GM23338 (cell line): ENCODE measurements at places on chromosomes 6 and 20. TPM values are rescaled to one million over a fixed set of nuclear protein-coding genes. Genes with fewer than 3 reads are reported as not detected.
A peak's percentile ranks its signal among the peaks of the same experiment; 100 is the strongest.

GRCh38 chr20:63750807-63751470 lies 11.4 kb downstream of the SLC2A4RG start:
- peak overlapping the region; percentile 59 for H3K27ac ChIP-seq
- H3K36me3 ChIP-seq, result no peaks in the 10 kb centered on the region
- H3K4me1 ChIP-seq, result peaks cover 4% of the 10 kb centered on the region; the same call in 1 of the 2 replicates
- no peak overlapping the region for H3K4me3 ChIP-seq

GRCh38 chr6:129733290-129733689 lies 23.3 kb upstream of the ARHGAP18 start:
- no peaks in the 10 kb centered on the region for H3K36me3 ChIP-seq
- no peak overlapping the region for H3K4me3 ChIP-seq
- no peaks in the 10 kb centered on the region for H3K27me3 ChIP-seq

- no peak for DNase-seq
- no peak overlapping the region for H3K4me3 ChIP-seq
- H3K4me1 ChIP-seq, result no peaks in the 10 kb centered on the region
- H3K36me3 ChIP-seq, result no peaks in the 10 kb centered on the region
- peaks cover 6% of the 10 kb centered on the region for H3K27me3 ChIP-seq
Observed at GRCh38 chr6:124956018-124956417, 6.2 kb upstream of the RNF217 start.

DNA sequence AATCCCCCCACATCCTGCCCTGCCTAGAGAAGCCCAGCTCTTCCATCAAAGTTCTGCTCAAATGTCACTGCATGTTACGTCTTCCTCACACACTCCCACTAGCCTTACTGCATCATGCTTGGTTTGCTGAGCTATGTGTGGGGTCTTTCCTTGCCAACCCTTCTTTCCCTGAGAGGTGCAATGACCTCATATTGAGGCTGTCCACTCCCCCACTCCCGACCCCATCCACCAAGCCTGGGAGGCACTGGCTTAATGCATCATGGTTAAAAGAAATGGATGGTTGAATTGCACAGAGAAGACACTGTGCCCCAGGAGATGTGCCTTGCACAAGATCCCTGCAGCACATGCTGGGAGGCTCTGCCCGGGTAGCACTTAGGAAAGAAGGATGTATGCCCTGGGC lies 7.7 kb upstream of the IRF4 start:
- H3K27me3 ChIP-seq, result peaks cover 5% of the 10 kb centered on the region; the same call in 1 of the 2 replicates
- no peak for DNase-seq
- no peak overlapping the region for H3K4me3 ChIP-seq
- H3K4me1 ChIP-seq, result no peaks in the 10 kb centered on the region

DNA sequence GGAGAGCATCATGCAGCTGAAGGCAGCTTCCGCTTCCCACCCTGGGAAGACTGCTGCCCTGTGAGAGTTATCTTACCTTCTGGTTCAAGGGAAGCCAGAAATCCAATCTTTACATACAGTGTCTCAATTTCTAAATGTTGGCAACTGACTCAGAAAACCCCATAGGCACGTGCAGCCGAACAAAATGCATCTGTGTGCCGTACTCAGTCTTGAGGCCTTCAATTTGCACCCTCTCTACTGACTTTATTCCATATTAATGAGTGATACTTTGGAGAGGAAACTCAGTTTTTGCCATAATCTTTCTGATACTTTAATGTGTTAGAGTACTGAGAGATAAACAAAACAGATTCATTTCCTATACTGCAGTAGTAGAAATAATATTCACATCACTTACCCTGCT lies 172.5 kb upstream of the C6orf118 start:
- H3K4me1 ChIP-seq, result peaks cover 13% of the 10 kb centered on the region
- no peaks in the 10 kb centered on the region for H3K36me3 ChIP-seq
- H3K27ac ChIP-seq, result no peak overlapping the region
- H3K27me3 ChIP-seq, result no peaks in the 10 kb centered on the region
- no peak overlapping the region for H3K4me3 ChIP-seq
- no peak for DNase-seq

GRCh38 chr6:65984089-65984488 lies 277.1 kb upstream of the EYS start:
- H3K27ac ChIP-seq, result no peak overlapping the region
- no peaks in the 10 kb centered on the region for H3K27me3 ChIP-seq
- no peak overlapping the region for H3K4me3 ChIP-seq
- DNase-seq, result no peak
- no peaks in the 10 kb centered on the region for H3K4me1 ChIP-seq

GRCh38 chr20:57055345-57055744 lies 211.1 kb downstream of the BMP7 start:
- H3K4me1 ChIP-seq, result no peaks in the 10 kb centered on the region
- H3K27ac ChIP-seq, result no peak overlapping the region
- H3K36me3 ChIP-seq, result no peaks in the 10 kb centered on the region
- no peak overlapping the region for H3K4me3 ChIP-seq

CCNC gene
- 143 and 175 TPM in 2 replicates for total RNA-seq

DNA sequence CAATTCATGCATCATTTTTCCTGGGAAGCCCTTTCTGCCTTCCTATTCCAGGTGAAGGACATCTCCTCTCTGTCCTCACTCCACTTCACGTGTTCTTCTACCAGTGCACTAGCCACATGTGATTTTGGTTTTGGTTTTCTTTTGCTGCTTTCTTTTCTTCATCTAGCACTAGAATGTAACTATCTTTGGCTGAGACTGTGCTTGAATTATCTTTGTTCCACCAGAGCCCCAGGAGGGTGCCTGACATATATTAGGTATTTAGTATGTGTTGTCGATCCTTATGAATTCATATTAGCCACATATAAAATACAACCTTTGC lies 79.9 kb downstream of the VGLL2 start:
- H3K36me3 ChIP-seq, result no peaks in the 10 kb centered on the region
- no peak overlapping the region for H3K4me3 ChIP-seq
- H3K27me3 ChIP-seq, result no peaks in the 10 kb centered on the region
- no peaks in the 10 kb centered on the region for H3K4me1 ChIP-seq
- no peak overlapping the region for H3K27ac ChIP-seq
- no peak for DNase-seq

PLN gene
- not detected in 2 replicates for total RNA-seq

DNA sequence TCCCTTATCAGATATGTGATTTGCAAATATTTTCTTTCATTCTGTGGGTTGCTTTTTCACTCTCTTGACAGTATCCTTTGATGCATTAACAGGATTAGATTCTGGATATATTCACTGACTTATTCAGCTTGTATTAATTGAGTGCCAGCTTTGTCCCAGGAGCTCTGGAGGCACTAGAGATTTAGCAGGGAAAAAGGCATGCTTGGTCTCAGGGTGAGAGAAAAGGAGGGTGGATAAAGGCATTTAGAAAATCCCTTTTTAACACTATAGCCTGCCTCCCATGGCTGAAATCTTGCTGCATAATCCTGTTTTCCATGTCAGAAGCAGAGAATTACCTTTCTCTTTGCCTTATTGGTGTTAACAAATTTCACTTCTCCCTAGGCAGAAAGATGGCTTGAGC lies 28.5 kb upstream of the SIRT5 start:
- no peak for DNase-seq
- H3K27ac ChIP-seq, result no peak overlapping the region
- no peak overlapping the region for H3K4me3 ChIP-seq
- no peaks in the 10 kb centered on the region for H3K27me3 ChIP-seq

GRCh38 chr20:46552460-46553420 lies 2.3 kb upstream of the OCSTAMP start:
- DNase-seq, result no peak
- no peaks in the 10 kb centered on the region for H3K36me3 ChIP-seq
- peaks cover 58% of the 10 kb centered on the region for H3K4me1 ChIP-seq
- H3K27me3 ChIP-seq, result no peaks in the 10 kb centered on the region

EBF4 gene
- total RNA-seq, result 0.50 and 0.66 TPM in 2 replicates

PLAGL2 gene
- 28.2 and 32.0 TPM in 2 replicates for total RNA-seq

DNA sequence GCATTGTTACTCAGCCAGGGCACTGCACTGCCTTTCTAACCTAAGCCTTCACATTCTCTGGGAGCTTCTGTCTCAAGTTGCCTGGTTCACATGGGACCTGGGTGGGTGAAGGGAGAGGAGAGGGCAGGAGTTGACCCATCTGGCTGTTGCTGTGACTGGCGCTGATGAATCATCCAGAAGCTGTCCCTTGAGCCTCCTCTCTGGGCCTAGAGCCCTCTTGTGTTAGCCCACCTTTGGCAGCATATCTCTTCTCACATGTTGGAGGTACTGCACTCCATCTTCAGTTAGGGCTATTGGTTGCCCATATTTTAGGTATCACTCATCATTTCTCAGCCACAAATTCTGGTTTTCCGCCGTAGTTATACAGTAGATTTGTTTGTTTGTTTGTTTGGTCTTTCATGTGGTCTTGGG lies 19.8 kb downstream of the XRN2 start:
- H3K27ac ChIP-seq, result no peak overlapping the region
- peaks cover 50% of the 10 kb centered on the region for H3K4me1 ChIP-seq
- H3K36me3 ChIP-seq, result no peaks in the 10 kb centered on the region
- DNase-seq, result no peak
- H3K27me3 ChIP-seq, result no peaks in the 10 kb centered on the region
- H3K4me3 ChIP-seq, result no peak overlapping the region

ROS1 gene
- total RNA-seq, result not detected in 2 replicates

DNA sequence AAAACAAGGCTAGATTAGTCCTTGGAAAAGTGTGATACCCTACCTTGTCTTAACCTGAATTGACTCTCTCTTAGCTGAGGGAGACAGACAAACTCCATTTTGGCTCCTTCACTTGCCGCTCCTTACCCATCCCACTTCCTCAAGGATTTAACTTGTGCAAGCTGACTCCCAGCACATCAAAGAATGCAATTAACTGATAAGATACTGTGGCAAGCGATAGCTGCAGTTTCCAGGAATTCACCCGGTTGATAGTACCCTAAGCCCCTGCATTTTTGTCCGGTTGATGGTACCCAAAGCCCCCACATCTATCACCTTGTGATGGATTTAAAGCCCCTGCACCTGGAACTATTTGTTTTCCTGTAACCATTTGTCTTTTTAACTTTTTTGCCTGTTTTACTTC lies 1.9 kb upstream of the SERINC3 start:
- no peaks in the 10 kb centered on the region for H3K27me3 ChIP-seq
- no peak overlapping the region for H3K4me3 ChIP-seq
- H3K36me3 ChIP-seq, result no peaks in the 10 kb centered on the region
- H3K4me1 ChIP-seq, result peaks cover 42% of the 10 kb centered on the region
- H3K27ac ChIP-seq, result no peak overlapping the region

DNA sequence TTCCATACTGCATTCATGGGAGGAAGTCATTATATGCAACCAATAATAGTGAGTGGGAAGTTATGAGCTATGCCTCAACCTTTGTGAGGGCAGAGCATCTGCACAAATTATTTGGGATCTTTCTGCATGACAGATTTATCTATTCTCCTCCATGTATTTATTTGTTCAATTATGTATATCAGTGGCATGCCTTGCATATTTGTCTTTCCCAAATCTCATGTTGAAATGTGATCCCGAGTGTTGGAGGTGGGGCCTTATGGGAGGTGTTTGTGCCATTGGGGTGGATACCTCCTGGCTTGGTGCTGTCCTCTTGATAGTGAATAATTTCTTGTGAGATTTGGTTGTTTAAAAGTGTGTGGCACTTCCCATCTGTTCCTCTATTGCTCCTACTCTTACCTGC lies 1246.0 kb upstream of the CITED2 start:
- no peak for DNase-seq
- no peaks in the 10 kb centered on the region for H3K27me3 ChIP-seq
- no peak overlapping the region for H3K27ac ChIP-seq
- H3K4me1 ChIP-seq, result no peaks in the 10 kb centered on the region
- no peaks in the 10 kb centered on the region for H3K36me3 ChIP-seq

GRCh38 chr20:42553374-42553773 lies 636.3 kb downstream of the PTPRT start:
- no peaks in the 10 kb centered on the region for H3K27me3 ChIP-seq
- H3K4me3 ChIP-seq, result no peak overlapping the region
- no peaks in the 10 kb centered on the region for H3K4me1 ChIP-seq
- H3K27ac ChIP-seq, result no peak overlapping the region
- no peak for DNase-seq

DNA sequence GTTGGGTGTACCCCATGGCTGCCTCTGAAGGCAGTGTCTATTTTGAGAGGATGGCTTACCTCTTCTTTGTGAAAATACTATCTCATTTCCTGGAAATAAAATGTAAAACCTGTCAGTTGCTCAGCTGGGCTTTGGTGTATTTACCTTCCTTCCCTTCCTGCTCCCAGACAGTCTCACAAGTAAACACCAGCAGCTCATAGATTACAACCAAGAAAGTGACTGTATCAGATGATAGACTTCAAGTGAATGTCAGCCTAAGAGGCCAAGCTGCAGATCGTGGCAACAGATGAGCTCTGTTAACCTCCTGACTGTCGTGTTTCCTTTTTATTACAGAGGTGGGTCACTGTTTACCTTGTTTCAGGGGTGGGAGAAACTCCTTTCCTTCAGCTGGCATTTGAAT lies 37.3 kb downstream of the RNF8 start:
- no peak for DNase-seq
- no peak overlapping the region for H3K4me3 ChIP-seq
- H3K36me3 ChIP-seq, result peaks cover 20% of the 10 kb centered on the region; the same call in 1 of the 2 replicates
- H3K4me1 ChIP-seq, result no peaks in the 10 kb centered on the region

DNA sequence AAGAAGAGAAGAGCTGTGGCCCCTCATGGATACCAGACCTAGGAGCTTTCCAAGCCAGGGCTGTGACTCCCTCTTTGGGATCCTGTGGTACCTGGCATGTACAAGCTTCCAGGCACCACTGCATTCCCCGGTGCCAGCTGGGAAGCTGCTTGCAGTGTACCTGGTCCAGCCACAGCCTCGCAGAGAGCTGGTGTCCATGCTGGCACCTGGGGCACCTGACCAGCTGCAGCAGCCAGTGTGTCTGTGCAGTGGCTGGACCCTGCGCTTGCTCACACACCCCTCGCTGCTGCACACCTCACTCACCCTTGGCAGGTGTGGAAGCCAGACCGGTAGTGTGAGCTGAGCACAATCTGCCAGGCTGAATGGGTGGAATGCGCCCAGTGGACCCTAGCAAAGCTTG lies 190.9 kb upstream of the MAN1A1 start:
- H3K4me3 ChIP-seq, result no peak overlapping the region
- DNase-seq, result no peak
- H3K27me3 ChIP-seq, result no peaks in the 10 kb centered on the region

DNA sequence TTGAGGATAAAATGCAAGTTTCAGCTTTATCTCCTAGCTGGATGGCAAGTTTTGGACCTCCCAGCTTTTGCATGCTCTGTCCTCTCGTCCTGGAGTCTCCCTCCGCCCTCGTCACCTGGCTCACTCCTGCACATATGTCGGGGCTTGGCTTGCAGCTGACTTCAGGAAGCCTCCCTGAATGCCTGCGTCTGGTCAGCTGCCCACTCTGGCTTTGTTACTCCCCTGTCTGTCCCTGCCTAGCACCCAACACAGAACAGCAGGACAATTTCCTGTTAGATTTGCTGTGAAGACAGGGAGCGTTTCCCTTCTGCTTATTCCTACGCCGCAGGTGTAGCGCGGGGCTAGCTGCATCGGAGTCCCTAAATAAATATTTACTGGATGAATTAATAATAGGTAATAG lies 5.4 kb downstream of the JPH2 start:
- peaks cover 1% of the 10 kb centered on the region; the same call in 1 of the 2 replicates for H3K27me3 ChIP-seq
- no peak overlapping the region for H3K27ac ChIP-seq
- peaks cover 13% of the 10 kb centered on the region; the same call in 1 of the 2 replicates for H3K4me1 ChIP-seq
- no peaks in the 10 kb centered on the region for H3K36me3 ChIP-seq

GRCh38 chr6:128855581-128856085 lies 27.3 kb upstream of the LAMA2 start:
- no peaks in the 10 kb centered on the region; the same call in 1 of the 2 replicates for H3K36me3 ChIP-seq
- DNase-seq, result no peak
- no peak overlapping the region for H3K4me3 ChIP-seq
- no peaks in the 10 kb centered on the region for H3K4me1 ChIP-seq

PAK5 gene
- total RNA-seq, result 1.1 and 1.2 TPM in 2 replicates

- no peak for DNase-seq
- no peaks in the 10 kb centered on the region for H3K27me3 ChIP-seq
- H3K4me3 ChIP-seq, result no peak overlapping the region
Observed at GRCh38 chr6:140623498-140623897, 1249.0 kb upstream of the CITED2 start.

GRCh38 chr6:138856654-138857053 lies 60.8 kb downstream of the ECT2L start:
- no peak overlapping the region for H3K27ac ChIP-seq
- H3K4me3 ChIP-seq, result no peak overlapping the region
- H3K27me3 ChIP-seq, result no peaks in the 10 kb centered on the region
- no peak for DNase-seq
